Stimulated activated CD4-positive, alpha-beta T cell treated with anti-CD3 and anti-CD28 coated beads, Interleukin-1b, Interleukin-23, amount 100 ng/mL, for 48 hours (primary cell): ENCODE measurements at places on chromosomes 6 and 20.
A peak's percentile ranks its signal among the peaks of the same experiment; 100 is the strongest.

DNA sequence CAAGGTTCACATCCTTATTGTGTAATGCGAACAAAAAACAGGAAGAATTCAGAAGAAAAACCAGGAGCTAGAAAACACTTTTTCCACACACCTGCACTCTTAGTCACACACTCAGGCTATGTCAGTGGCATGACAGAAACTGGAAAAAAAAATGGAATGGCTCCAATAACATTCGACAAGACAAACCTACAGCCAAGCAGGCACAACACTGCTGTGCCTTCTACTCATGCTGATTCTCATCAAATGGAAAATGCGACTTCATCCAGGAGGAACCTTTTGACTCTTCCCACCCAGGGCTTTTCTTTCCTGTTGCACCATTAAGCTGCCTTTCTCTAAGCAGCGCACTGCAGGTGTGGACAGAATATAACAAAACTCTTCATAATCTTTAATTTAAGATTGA is 163.2 kb upstream of the BTBD3 start:
- DNase-seq, result no peak

GRCh38 chr6:123804014-123804786 is 535 bp downstream of the NKAIN2 start:
- no peak for DNase-seq

DNA sequence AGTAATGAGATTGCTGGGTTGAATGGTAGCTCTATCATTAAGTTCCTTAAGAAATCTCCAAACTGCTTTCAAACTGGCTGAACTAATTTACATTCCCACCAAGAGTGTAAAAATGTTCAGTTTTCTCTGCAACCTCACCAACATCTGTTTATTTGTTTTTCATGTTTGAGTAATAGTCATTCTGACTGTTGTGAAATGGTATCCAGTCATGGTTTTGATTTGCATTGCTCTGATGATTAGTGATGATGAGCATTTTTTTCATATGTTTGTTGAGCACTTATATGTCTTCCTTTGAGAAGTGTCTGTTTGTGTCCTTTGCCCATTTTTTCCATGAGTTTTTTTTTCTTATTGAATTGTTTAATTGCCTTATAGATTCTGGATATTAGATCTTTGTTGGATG is 24.9 kb downstream of the DEFB125 start:
- no peak for DNase-seq

- no peak for DNase-seq
Measured at GRCh38 chr6:125454351-125454750, 152.6 kb upstream of the HDDC2 start.

GRCh38 chr20:24106150-24106800 is 117.7 kb upstream of the GGTLC1 start:
- no peak for DNase-seq

DNA sequence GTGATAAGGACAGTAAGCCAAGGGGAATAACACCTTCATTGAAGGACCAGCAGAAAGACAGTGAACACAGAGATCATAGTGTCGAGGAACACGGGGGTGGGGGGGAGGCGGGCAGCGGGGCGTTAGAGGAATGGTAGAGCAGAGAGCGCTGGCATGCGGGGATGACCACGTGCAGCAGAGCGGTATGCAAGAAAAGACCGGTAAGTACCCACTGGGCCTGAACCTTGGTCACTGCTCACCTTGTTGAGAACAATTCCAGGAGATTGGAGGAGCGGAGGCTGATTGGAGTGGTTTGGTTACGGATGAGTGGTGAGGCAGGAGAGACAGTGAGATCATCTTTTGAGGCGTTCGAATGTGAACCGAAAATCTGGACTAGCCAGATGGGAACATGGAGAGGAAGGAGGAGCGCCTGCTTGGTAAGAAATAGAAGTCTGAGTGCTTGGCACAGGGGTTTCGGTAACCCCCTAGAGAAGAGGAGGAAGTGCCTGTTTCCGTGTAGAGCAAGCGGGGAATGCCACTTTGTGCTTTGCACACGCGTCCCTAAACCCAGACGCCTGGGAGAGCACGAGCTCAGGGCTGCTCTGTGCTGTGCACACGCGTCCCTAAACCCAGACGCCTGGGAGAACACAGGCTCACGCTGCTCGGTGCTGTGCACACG is 70.0 kb downstream of the FAM120B start:
- no peak for DNase-seq

DNA sequence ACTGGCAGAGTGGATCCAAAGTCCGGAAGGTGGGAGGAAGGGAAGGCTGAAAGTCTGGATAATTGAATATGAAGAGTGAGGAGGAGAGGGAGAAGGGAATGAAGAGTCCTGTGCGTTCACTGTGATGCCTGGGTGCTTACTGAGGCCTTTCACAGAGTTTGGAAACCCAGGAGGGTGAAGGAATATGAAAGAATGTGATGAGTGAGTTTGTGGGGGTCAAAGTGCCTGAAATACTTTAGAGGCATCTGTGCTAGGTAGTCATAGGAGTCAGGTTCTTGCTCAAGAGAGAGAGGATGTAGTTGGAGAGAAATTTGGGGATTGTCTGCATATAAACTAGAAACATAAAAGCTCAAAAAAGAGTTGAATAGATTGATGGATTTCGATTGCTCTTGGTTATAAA is 20.7 kb downstream of the NKX2-4 start:
- DNase-seq, result no peak

DNA sequence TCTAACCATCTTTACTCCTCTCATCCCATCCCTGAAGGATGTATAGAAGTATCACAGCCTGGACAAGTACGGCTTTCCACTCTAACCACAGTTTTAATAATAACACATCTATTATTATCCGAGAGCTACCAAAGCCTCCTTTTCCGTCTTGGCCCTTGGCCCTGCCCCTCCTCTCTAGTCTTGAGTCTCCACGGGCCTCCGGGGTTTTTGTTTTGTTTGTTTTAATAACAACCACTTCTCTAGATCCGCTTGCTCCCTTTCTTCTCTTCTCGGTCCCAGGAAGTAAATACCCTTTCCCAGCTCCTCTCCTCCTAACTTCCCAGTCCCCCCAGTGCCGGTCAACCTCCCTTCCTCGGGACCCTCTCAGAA is 661 bp downstream of the LCA5 start:
- no peak for DNase-seq

DNA sequence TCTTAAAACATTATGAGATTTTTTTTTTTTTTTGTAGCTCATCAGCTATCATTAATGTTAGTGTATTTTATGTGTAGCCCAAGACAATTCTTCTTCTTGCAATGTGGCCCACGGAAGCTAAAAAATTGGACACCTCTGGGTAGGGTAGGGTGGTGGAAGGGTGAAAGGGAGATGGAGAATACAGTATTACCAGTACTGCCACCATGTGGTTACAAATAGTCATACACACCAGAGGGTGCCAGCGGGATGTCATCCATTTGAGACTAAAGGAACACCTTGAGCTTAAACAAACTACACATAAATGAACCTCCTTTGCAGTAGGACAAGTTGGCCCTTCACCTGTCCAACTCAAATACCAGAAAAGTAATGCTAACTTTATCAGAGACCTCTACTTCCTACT is 601.9 kb downstream of the HTR1B start:
- DNase-seq, result no peak

DNA sequence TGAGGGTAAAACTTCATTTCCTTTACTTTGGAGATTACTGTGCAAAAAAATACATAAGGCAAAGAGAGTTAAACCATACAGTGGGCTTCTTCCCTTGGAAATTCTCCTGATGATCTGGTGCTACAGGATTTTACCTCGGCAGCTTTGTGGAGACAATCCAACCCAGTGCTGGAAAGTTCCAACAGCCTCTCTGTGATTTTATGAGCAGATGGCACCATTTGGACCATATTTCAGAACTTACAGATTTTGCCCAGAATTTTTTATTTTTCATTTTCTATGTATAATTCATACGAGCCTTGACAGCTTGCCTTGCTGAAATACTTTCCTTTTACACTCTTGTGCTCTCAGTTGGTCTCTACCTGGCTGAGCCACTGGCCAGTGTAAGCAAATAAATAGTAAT is 43.3 kb upstream of the TNFRSF21 start:
- DNase-seq, result no peak

- no peak for DNase-seq
Measured at GRCh38 chr6:88442737-88443136, 276.6 kb upstream of the CNR1 start.

- no peak for DNase-seq
Measured at GRCh38 chr6:26367114-26367513, 2.1 kb downstream of the BTN3A2 start.

- peak; percentile 46 for DNase-seq
Measured at GRCh38 chr6:13485923-13486562, 1.4 kb downstream of the GFOD1 start.

GRCh38 chr20:32152421-32153155 is 43.1 kb downstream of the TM9SF4 start:
- DNase-seq, result no peak

- DNase-seq, result no peak
Measured at GRCh38 chr20:16926626-16927430, 178.7 kb downstream of the OTOR start.

DNA sequence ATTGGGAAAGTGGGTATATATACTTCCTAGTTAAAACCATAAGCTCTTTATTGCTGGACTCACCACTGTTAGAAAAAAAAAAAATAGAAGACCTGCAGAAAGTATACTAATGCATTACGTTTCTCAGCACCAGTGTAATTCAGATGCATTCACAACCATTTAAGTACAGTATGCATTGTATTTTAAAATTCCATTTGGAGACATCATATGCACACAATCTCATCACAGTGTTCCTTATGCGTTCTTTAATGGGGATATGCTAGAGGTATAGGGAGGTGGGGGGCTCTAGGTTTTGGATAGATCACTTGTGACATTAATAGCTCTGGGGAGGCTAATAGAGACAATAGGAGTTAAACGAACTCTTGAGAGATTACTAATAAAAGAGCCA is 9.4 kb downstream of the TFAP2A start:
- no peak for DNase-seq

DNA sequence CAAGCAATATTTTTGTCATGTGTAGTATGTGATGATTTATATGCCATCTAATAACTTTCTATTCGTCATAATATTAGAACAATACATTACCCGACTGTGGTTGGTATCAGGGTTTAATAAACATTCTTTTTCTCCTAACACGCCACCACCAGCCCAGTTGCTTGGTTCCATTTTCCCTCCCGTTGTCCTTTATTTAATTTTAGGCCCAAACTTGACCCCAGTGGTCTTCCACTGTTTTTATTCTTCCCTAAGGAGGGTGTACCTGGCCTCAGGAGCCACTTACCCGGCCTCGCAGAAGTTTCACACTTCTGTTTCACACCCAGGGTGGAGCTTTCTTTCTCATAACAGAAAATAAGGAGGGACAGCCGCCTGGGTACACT is 33.1 kb upstream of the PIM1 start:
- no peak for DNase-seq

GRCh38 chr20:53934421-53935343 is 135.7 kb downstream of the BCAS1 start:
- peak; percentile 33 for DNase-seq

GRCh38 chr6:16437984-16438383 is 199.6 kb downstream of the GMPR start:
- peak; percentile 23 for DNase-seq

DNA sequence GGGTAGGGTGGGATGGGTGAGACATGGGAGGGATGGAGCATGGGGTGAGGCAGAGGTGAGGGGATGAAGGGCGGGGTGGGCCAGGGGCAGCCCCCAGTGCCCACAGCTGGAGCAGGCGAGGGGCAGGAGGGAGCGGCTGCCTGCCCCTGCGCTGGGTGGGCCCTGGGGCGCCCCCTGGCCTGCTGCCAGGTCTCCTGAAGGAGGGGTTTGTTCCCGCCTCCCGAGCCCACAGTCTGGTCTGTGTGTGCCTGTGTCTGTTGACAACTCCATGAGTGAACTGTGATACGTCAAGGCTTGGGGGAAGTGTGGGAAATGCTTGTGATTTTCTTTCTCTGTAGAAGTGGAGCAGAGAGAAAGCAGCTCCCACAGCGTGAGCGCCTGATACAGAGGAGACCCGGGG is 10.9 kb upstream of the MRGBP start:
- DNase-seq, result no peak

GRCh38 chr6:35084511-35085203 is 56.5 kb downstream of the TCP11 start:
- no peak for DNase-seq

DNA sequence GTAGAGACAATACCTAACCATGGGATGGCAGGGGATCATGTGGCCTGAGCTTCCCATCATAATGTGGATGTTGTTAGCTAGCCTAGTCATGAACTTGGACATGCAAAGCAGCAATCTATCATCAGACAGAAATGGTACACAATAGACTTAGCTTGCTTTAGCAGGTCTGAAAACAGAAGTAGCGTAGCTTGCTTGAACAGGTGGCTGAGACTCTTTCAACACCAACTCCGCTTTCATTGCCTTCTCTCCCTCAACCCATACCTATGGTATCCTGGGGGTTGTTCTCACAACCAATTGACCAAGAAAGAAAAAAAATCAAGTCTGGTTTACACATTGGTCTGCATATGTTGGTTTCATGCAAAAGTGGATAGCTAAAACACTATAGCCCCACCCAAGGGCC is 23.0 kb downstream of the CD164 start:
- no peak for DNase-seq

- no peak for DNase-seq
Measured at GRCh38 chr6:138800377-138801150, 4.7 kb downstream of the ECT2L start.
